ENCODE measurements at places on chromosomes 7 and 10.

- no peak for DNase-seq
Observed at GRCh38 chr10:14032406-14032998, 298.2 kb downstream of the FRMD4A start.

GRCh38 chr10:35327790-35328403 is 8.4 kb upstream of the CCNY start:
- DNase-seq = no peak

- no peak for DNase-seq
Observed at GRCh38 chr10:103699611-103700435, 155.6 kb downstream of the SH3PXD2A start.

- DNase-seq = peak; percentile 24
Observed at GRCh38 chr10:62433181-62433692, 59.1 kb downstream of the ZNF365 start.

GRCh38 chr7:98352621-98353020 is 48.3 kb downstream of the BAIAP2L1 start:
- no peak for DNase-seq

GRCh38 chr10:59337201-59337652 is 25.1 kb downstream of the FAM13C start:
- no peak for DNase-seq

DNA sequence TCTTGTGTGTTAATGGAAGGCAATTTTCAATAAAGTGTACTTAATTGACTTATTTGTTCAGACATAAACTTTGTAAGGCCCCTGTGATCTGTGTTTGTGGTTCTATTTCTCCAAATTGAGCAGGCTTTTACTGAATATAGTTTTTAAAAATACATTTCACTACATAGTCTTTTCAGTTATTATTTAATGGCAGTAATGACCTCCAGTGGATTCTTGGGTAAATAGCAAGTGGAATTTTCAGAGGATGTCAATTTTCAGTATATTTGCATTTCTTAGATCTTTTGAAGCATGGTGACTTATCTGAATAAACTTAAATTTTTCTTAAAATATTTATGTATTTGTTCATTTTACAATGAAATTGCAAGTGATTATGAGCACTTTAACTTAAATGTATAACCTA is 203.1 kb upstream of the PCLO start:
- DNase-seq = no peak

GRCh38 chr10:70575874-70576802 is 26.4 kb downstream of the PRF1 start:
- DNase-seq = peak; percentile 60

GRCh38 chr10:123149568-123150270 is 1.8 kb downstream of the HMX2 start:
- peak; percentile 54 for DNase-seq

Measured in GM13977 (cell line).